MCF 10A (cell line): ENCODE measurements at places on chromosomes 5 and 9. TPM values are rescaled to one million over a fixed set of nuclear protein-coding genes. Genes with fewer than 3 reads are reported as not detected.

Gene MARCHF3
- total RNA-seq: 5.4 and 6.9 TPM in 2 replicates

Gene HACD4
- total RNA-seq: not detected in 2 replicates

Gene CARD6
- 5.6 and 6.6 TPM in 2 replicates for total RNA-seq

Gene GABRA6
- not detected in 2 replicates for total RNA-seq

Gene BARX1
- 0.23 TPM in 1 of 2 replicates, not detected in the other for total RNA-seq

Gene TAF9
- 116 and 149 TPM in 2 replicates for total RNA-seq

Gene NPR3
- 0.84 and 1.1 TPM in 2 replicates for total RNA-seq

Gene DDX41
- 125 and 135 TPM in 2 replicates for total RNA-seq
